ENCODE measurements at places on chromosomes 3 and 15. TPM values are rescaled to one million over a fixed set of nuclear protein-coding genes. Genes with fewer than 3 reads are reported as not detected.

CADPS gene
- 3.2 TPM for total RNA-seq

THRB gene
- 0.36 TPM for total RNA-seq

ACVR2B gene
- total RNA-seq, result 2.9 TPM

CASR gene
- not detected for total RNA-seq

Data from osteoblast (primary cell).